ENCODE measurements at places on chromosomes 1 and 21.

DNA sequence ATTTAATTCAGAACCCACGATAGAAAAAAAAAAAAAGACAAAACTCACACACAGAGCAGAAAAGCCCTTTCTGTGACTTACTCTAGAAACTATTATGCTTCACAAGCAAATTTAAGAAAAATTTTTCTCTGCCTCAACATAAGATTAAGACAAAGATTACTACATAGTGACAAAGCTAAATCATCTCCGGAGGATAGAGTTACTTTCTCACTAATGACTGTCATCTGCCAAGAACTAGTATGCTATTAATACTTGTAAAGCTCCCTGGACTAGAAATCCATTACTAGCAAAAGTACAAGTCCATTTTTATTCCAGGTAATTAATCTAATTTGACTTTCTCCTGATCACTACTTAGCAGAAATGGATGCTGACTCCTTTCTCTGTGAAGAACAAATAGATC lies 25.9 kb downstream of the GREM2 start:
- DNase-seq: no peak

DNA sequence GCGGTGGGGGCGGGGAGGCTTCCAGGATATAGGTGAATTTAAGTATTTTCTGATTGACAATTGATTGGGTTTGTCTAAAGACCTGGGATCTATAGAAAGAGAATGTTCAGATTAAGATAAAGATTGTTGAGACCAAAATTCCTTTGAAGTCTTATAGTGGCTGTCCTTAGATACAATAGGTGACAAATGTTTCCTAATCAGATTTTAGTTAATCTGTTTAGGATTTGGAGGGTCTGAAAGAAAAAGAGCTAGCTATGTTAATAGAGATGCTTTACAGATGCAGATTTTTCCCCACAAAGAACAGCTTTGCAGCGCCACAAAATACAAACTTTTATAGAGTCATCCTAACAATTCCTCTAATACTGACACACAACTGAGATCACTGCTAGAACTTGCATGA lies 14.6 kb upstream of the EPRS1 start:
- no peak for DNase-seq

DNA sequence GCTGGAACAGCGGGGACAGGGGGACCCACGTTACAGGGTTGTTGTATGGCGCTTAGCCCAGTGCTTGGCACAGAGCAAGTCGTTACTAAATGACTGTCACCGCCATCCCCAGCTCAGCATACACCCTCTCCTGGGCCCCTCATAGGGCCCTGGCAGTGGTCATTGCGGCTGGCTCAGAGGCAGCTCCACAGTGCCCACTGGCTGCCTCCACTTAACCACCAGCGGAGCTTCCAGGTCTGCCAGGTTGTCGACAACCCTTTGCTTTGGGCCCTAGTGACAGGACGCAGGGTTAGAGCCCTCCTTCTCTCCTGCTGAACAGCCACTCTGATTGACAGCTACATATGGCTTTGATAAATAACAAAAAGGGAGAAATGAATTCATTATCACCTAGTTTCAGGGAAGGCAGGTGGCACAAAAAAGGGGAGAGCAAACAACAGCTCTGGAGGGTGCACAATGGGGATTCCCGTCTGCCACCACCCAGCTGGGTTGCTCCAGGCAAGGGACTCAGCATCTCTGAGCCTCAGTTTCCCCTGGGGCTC lies 4.8 kb downstream of the EFHD2 start:
- DNase-seq: no peak

DNA sequence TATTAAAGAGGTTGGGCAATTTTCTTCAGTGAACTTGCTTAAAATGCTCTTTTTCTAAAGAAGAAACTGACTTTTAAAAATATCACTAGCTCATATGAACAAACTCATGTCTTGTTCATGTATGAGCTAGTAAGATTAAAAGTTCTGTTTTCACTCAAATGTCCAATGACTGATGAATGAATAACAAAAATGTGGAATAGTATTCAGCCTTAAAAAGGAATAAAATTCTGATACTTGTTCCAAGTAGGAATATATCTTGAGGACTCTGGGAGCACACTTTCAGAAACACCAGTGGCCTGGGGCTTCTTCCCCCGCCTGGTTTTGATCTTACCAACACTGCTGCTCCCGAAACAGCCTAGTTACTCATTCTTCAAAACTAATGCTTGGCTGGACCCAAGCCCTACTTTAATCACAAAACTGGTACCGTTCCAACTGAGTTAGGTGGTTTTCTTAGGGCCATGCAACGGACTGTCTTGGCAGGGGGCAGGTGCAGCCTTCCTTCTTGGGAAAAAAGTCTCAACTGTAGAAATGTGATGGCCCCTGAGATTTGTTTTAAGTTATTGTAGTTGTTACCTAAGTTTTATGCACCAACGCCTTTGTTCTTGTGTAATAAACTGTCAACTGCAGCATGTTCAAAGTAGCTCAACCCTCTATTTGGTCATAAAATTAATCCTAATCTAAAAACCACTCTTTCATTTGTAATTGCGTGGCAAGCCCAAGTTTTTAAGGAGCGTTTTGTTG lies 116.0 kb downstream of the ETS2 start:
- DNase-seq: no peak

- DNase-seq: no peak
Observed at GRCh38 chr1:82632155-82632554, 831.4 kb downstream of the ADGRL2 start.

DNA sequence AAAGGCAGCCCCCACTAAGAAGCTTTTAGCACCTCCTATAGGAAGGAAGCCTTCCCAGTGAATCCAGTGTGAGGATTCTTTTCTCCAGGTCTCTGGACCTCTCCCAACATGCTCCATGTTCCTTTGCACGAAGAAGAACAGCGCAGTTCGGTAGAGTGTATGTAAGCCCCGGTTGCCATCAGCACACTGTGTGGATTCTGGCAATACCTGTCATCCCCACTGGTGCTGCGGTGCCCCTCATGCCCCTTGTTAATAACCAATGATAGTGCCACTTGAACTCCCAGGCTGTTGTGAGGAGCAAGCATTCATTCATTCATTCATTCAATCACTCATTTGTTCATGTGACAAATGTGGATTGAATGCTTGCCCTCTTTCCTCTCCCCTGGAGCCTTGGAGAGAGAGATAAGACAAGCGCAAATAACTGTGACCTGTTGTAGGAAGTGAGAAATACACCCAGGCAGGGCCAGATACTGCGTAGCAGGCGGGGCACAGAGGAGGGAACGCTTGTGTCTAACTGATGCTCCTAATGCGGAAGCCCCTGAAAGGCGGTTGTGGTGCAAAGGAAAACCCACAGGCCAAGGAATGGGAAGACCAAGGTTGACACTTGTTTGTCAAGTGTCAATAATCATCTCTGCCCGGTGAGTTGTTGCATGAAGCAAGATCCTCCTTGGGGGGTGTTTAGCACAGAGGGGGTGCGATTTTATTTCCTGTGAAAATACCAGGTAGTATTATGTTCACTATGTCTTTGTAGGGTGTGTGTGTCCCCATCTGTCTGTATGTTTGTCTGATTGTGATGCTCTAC lies 9.8 kb downstream of the LGR6 start:
- no peak for DNase-seq

GRCh38 chr1:7113822-7114221 lies 328.6 kb downstream of the CAMTA1 start:
- no peak for DNase-seq

DNA sequence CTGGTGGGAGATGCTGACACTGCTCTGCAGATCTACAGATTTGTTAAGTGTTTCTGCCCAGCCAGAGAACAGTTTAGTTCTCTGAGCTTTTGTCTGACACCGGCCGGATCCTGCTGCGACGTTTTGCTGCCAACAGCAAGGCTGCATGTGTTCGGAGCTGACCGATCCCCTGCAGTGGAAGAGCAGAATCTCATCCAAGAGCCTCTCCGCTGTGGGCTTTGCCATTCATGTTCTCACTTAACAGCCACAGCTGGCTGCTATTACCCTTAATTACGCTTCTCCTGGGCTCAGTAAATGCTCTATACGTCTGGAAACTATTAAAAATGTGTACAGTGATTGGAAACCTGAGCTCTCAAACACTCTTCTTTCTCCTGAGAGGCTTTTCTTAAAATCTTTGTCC lies 105.3 kb downstream of the BCAR3 start:
- no peak for DNase-seq

GRCh38 chr1:205235951-205236350 lies 8.2 kb downstream of the TMCC2 start:
- DNase-seq: no peak

- peak; percentile 22 for DNase-seq
Observed at GRCh38 chr1:37858931-37859506, 373 bp downstream of the MTF1 start.

DNA sequence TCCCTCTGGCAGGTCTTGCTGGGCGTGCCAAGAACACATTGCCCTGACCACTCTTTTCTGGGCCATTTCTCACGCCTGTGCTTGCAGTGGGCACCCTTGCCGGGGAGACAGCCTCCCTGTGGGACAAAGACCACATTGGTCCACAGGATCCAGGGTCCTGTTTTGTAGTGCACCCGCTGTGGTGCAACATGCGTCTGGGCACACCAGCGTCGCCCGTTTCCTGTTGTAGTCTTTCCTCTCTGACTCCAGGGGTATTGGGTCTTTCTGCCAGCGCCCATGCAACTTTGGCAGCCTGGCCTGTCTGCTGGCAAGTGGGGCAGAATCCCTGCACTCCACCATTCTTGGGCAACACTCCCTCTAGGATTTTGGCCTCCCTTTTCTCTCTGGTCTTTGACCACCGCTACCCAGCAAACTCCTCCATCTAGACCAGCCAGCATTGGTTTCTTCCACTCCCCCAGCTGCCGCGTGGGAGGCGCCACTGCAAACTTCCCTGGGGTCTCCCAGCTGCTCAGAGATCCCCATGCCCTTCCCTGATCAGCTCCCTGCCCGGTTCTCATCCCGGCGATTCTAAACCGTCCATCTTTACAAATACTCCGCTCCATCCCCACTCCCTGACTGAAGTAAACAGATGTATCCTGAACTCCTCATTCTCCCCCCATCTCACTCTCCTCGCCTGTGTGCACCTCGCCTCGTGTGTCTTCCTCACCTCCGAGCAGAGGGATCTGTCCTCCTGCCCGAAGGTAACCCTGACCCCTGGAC lies 1.2 kb upstream of the TPRG1L start:
- DNase-seq: no peak
